Urothelium cell line (cell line): ENCODE measurements at places on chromosomes 12 and 14.
A peak's percentile ranks its signal among the peaks of the same experiment; 100 is the strongest.

- DNase-seq: no peak
These were observed 22.1 kb upstream of the NAP1L1 start for GRCh38 chr12:76106631-76107030.

DNA sequence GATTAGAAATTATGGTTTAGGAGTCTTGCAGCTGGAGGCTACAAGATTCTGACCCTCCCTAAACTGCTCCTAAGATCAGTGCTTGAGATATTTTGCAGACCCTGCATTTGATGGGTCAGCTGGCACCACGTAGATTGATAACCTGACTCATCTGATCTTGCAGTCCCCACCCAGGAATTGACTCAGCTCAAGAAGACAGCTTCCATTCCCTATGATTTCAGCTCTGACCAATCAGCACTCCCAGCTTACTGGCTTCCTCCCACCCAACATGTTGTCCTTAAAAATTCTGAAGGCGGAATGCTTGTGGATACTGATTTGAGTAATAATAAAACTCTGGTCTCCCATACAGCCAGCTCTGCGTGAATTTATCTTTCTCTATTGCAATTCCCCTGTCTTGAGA is 23.2 kb upstream of the MTHFD1 start:
- DNase-seq: no peak

DNA sequence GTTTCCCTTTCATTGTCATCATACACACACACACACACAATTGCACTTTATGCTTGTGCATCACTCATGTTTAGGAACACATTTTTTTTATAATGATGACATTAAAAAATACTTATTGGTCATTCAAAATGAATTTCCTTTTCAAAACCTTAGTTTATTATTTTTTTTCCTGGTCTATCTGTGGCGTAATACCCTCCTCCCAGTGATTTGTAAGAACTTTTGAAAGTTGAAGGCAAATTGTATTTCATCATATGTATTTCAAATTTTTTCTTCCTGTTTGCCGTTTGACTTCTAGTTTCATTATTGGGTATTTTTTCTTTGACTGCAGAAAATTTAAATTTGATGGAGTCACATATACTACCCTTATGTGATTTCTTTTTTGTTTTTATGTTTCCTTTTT is 2.5 kb upstream of the LRRK2 start:
- no peak for DNase-seq

- no peak for DNase-seq
These were observed 11.0 kb downstream of the PLEKHG3 start for GRCh38 chr14:64715146-64715627.

- DNase-seq: no peak
These were observed 41.6 kb upstream of the AP4S1 start for GRCh38 chr14:30983858-30984257.

DNA sequence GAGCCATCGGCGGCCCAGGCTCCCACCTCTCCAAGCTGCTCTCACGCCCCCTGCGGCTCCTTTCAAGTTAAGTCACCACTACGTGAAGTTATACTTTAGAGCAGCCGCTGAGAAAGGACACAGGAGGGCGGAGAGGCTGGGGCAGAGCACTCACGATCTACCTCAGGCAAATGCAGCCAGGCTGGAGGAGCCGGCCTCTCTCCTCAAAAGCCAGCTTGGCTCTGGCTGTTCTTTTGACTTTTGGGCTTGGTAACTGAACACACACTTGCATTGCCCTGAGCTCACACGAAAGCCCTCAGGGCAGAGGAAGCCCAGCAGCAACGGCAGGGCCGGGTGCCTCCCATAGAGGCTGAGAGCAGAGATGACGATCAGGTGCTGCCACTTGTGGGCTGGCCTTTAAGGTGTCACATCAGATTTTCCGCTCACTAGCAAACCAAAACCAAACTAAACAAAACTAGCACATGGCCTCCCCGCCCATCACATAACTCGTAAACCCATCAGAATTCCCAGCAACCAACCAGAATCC is 75.2 kb downstream of the PITPNM2 start:
- no peak for DNase-seq

GRCh38 chr14:53350866-53351265 is 197.7 kb upstream of the DDHD1 start:
- DNase-seq: no peak

DNA sequence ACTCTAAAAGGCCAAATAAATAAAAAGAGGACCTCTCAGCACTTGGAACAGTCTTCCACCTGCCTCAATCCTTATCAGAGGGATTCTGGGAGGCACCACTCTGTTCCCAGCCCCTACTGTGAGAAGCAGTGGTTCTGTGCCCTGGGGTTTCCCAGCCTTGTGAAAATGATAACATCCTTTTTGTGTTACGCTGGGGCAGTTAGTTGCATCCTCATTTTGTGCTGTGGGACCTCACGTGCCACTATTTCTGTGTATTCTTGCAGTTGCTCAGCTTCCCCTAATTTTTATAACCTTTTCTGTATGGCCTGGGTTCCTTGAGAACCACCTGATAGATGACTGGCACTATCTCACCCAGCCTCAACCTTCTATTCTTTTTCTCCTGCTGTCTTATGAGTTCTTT is 10.8 kb upstream of the CMA1 start:
- no peak for DNase-seq

- peak; percentile 64 for DNase-seq
These were observed 58.8 kb downstream of the PIK3C2G start for GRCh38 chr12:18320036-18320617.

DNA sequence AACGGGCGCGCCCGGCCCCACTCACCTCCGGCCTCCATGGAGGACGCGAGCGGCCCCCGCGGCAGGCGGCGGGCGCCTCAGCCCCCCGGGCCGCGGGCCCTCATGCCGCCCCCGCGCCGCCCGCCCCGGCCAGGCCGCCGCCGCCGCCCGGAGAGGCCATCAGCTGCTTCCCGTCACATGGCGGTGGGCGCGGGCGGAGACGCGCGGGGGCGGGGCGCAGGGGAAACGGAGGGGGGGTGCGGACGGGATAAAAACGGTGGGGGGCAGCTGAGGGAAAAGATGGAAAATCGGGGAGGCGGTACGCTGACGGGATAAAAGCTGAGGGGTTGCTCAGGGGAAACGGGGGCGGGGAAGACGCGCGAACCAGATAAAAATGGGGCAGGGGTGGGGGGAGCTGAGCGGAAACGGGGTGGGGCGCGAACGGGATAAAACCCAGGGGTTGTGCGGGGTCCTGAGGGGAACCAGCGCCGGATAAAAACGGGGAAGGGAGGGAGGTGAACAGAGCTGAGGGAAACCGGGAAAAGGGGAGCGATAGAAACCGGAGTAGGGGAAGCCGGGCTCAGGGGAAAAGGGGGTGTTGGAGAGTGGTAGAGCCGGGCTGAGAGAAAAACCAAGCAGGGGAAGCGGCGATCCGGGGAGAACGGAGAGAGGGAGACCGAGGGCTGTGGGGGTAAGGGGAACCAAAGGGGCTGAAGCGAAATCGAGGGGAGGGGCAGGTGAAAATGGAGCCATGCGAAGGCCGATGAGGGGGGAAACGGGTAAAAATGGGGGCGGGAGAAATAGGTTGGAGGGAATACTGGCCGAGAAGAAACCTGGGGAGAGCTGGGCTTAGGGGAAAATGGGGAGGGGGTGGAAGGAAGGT is at the start of gene WSB2:
TSS of gene WSB2 (minus strand) at position 169 of the 862 bp plus-strand sequence. CDS start at position 38, 131 bp downstream.
- DNase-seq: peak; percentile 73

- peak; percentile 54 for DNase-seq
These were observed at the start of gene DGKA for GRCh38 chr12:55930771-55931316. DGKA (plus strand) TSS chr12:55931162; CDS start chr12:55936504, 5,342 bp downstream.

- no peak for DNase-seq
These were observed 29.9 kb upstream of the MUCL1 start for GRCh38 chr12:54824402-54824801.

- no peak for DNase-seq
These were observed 57.7 kb downstream of the HMGA2 start for GRCh38 chr12:65881965-65882413.

GRCh38 chr12:14802721-14803010 is 612 bp downstream of the WBP11 start:
- no peak for DNase-seq

- peak; percentile 54 for DNase-seq
These were observed 21.3 kb downstream of the GCH1 start for GRCh38 chr14:54881235-54881760.

DNA sequence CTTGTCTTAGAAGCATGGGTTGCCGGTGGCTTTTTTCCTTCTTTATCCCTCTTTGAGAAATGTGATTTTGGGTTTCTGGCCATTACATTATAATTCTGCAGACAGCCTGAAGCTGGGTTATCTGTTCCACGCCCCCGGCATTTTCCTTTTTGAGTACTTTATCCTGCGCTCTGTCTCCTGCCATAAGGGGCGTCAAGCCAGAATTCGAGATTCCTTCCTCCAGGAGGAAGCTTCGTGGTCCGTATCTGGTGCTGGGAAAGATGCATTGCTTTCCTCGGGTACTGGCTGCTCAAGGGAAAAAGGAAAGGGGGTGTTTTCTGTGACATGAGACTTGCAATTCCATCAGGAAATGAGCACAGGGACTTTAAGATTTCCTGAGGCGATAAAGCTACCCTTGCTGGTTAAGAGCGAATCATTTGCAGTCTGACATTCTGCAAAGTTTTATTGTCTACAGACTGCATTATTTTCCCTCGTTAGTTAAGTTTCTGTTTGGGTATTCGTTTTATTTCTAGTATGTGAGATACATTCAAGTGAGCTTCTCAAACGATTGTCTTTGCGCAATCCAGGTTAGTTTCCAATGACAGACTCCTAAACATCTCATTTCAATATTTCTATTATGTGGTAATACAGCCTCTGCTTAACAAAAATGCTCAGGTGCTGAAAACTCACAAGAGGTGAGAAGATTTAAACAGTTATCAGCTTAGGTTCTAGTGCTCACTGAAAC is 694 bp downstream of the AKAP5 start:
- peak; percentile 76 for DNase-seq

GRCh38 chr12:53754188-53754585 is 2.4 kb upstream of the CISTR start:
- DNase-seq: no peak

- no peak for DNase-seq
These were observed 6.6 kb downstream of the E2F7 start for GRCh38 chr12:77058740-77059139.

DNA sequence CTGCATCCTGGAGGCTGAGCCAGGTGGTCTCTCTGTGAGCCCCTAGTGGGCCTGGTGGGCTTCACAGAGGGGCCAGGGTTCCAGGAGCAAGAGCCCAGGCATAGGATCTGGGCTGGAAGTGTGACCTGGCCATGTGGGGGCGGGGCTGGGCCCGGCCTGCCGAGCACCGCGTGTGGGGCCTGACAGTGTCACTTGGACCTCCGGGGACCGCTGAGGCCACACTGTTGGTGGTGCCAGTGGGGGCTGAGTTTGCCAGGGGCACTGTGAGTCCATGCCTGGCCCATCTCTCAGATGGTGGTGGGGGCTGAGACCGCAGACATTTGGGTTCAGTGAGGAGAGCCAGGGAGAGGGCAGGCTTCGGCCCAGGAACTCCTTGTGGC is 5.2 kb downstream of the FBRSL1 start:
- DNase-seq: no peak

- DNase-seq: no peak
These were observed 22.5 kb downstream of the PIK3C2G start for GRCh38 chr12:18283831-18284230.

GRCh38 chr12:94621662-94622359 is 28.5 kb downstream of the TMCC3 start:
- DNase-seq: no peak
